ENCODE measurements at places on chromosomes 3 and 15.

- no peak for DNase-seq
These were observed 46.0 kb downstream of the RBM15B start for GRCh38 chr3:51436998-51437639.

DNA sequence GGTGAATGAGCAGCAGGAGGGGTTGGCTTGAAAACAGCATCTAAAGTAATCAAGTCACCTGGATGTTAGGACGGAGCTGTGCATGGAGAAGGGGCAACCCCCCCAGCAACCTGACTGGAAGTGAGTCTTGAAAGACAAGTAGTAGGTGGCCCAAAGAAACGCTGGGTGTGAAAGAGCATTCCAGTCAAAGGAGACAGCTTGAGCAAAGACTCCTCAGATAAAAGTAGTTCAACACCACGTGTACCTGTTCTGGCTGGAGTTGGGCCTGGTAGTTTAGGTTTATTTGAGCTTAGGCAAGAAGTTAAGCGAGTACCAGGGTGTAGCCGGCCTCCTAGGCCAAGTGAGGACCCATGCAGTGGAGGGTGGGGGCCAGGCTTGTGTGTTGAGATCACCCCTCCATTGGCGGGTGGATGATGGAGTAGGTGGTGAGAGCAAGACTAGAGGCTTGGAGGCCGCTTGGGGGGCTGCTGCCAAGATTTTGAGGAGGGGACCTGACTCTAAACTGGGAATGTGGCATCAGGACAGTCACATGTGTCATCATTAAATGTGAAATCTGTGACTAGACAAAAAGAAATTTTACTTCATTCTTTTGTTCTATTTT, 61.3 kb downstream of the ABHD2 start:
- no peak for DNase-seq

DNA sequence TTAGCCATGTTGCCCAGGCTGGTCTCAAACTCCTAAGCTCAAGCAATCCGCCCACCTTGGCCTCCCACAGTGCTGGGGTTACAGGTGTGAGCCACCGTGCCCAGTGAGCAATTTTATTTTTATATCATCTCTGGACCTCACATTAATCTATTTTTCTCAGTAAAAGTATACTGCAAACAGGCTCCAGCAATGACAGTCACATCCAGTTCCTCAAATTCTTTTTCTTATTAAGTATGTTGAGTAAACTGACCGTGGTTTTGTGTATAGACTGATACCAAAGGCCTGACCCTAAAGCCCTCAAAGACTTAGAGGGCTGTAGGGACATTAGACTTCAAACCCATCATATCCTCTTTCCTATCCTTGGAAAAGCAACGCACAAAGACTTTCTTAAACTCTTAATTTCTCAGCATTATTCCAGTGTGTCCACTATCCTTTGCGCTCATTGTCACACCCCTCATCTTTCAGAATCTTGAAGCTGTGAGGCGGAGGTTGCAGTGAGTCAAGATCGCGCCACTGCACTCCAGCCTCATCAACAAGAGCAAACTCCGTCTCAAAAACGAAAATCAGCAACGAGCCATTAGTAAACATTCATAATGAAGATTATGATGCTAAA, 2.0 kb downstream of the NGLY1 start:
- no peak for DNase-seq

- DNase-seq, result no peak
These were observed 2.0 kb downstream of the PRSS50 start for GRCh38 chr3:46715507-46716175.

DNA sequence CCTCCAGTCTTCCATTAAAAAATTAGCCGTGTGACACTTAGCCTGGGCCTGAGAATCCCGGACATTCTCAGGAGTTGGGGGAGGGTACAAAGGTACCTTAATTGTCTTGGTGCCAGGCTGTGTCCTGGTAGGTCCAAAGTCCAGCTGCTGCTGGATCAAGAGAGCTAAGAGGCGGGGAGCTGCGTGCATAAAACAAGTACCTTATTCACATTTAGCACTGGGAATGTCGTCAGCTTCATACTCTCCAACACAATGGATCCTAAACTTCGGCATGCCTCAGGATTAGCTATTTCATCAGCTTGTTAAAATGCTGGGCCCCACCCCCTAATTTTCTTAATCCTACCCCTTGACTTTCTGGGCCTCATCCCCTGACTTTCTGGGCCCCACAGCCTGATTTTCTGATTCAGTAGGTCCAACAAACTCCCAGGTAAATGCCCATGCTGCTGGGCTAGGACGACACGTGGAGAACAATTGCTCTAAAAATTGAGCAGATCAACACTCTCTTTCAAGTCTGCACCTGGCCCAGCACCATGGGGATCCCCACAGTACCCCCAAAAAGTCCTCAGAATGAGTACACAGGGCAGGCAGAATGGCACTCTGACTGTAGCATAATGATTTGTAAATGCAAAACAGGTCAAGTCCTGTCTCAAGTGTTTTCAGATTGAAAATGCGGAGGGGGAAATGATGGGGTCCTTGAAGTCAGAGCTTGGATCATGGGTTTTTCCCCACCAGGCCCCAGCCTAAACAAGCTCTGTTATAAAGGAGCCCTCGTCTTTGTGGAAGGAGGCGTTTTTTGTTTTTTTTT, 5.6 kb upstream of the AEN start:
- no peak for DNase-seq

DNA sequence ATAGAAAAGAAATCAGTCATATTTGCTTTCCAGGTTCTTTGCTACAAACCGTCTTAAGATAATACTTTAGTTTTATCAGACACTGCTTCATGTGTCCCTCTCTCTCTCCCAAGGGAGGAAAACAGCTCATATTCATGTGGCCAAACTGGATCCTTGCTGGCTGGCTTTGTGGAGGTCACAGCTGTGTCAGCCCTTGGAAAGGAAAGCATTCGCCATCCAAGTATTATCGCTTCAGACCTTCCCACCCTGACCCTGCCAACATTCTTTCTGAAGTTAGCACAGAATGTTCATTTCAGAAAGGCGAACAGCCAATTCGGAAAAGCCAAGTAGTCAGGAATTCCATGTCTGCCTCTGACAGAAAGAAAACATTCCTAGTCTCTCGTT, 213.6 kb downstream of the FEZF2 start:
- no peak for DNase-seq

- peak; percentile 5 for DNase-seq
These were observed 124.6 kb downstream of the ARRDC4 start for GRCh38 chr15:98085003-98085639.

DNA sequence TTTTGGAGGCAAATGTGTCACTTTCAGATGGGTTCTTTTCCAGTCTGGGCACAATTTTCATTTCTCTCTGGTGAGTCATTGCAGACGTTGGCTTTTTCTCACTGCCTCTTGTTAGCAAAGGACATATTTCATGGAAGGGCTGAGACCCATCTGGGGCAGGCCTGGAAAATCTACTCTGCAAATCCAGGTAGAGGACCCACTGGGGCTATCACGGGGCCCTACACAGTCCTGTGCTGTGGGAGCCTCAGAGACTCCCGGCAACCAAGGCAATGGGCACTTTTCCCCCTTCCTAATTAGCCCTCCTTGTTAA, 58.0 kb downstream of the HRH1 start:
- no peak for DNase-seq

DNA sequence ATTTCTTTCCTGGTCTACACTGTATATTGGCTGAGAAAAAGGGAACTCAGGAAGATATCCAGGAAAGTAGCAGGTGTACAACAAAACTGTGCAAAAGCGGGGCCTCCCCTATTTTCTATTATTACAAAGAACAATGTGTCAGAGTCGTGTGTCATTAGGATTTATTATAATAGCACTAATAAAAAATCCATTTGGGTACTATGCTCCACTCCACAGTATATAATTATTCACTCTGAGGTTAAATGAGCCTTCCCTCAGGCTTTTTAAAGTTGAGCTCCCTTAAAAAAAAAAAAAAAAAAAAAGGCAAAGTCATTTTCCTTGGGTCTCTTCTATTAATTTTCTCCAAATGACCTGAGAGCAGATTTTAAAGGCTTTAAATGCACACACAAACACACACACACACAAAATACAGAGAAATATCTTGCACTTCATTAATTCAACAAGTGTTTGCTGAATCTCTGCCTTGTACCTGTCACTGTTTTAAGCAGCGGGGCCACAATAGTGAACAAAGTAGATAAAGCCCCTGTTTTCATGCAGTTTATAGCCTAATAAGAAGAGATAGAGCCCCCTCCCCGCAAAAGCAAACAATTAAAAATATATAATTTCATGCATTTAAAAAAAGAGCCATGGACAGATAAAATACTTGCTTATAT, 1.3 kb upstream of the DPP8 start:
- DNase-seq, result no peak

- no peak for DNase-seq
These were observed 13.3 kb upstream of the RBP1 start for GRCh38 chr3:139552632-139553365.

DNA sequence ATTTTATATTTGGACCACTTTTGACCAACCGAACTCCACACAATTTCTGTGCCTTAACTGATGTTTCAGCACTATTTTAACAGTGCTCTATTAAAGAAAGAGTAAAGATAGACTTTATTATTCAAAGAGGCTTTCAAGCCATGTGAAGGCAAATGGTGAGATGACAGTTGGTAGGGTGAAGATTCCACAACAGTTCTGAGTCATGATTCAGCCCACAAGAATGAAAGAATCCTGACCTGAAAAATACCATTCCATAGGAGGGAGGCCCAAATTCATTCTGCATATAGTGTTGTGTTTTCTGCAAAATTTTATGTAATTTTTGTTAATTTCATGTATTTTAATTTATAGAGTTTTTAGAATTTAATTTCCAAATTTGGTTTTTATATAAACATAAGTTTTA, 135.6 kb upstream of the STAC start:
- no peak for DNase-seq

DNA sequence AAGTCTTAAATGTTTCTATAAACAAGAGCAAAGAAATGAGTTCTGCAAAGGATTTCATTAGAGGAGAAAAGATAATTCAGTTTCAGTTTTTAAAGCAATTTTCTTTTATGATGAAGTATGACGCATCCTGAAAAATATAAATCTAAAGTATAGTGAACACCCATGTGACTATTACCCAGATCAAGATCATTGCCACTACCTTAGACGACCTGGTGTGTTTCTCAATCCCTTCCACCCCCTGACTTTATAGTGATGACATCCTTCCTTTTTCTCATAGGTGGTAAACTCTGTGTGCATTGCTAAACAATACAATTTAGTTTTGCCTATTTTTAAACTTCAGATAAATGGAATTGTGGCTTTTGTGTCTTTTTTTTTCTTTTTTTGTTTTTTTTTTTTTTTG, 8.4 kb downstream of the STT3B start:
- DNase-seq, result no peak

- no peak for DNase-seq
These were observed 15.7 kb downstream of the GTPBP8 start for GRCh38 chr3:113006359-113007056.

- DNase-seq, result no peak
These were observed 2.1 kb upstream of the RHO start for GRCh38 chr3:129526121-129526900.

DNA sequence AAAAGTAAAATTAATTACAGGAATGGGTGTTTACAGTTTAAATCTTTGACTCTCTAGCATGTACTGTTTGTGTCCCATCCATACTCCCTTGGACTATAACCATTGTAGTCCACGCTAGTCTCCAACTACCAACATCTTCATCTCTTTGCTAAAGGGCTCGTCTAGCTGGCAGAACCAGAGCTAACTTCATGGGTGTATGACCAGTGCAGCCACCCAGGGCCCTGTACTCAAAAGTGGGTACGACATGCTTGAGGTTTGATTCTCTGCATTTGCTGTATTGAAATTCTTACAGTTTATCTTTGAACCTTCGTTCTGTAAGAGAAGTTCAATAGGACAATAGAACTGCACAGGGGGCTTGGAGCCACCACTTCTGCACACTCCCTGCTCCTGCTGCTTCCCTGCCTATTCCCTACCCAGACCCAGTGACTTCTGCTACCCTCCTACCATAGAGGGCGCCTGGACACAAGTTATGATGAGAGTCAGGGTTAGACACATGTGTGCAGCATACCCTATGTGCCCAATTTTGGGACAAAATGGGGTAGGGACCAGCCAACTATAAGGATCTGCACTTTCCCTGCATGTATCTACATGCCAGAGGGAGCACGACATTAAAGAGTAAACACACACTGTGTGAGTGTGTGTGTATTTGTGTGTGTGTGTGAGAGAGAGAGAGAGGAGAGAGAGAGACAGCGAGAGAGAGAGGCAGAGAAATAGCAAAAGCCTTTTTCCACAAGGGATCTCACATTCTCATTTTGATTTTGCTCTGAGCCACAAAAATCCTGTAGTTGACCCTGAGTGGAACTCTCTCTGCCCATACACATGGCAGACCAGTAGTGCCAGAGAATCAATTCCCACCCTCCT, 59.0 kb upstream of the NECTIN3 start:
- no peak for DNase-seq

GRCh38 chr3:37703626-37704025, 158.1 kb upstream of the CTDSPL start:
- DNase-seq, result no peak

DNA sequence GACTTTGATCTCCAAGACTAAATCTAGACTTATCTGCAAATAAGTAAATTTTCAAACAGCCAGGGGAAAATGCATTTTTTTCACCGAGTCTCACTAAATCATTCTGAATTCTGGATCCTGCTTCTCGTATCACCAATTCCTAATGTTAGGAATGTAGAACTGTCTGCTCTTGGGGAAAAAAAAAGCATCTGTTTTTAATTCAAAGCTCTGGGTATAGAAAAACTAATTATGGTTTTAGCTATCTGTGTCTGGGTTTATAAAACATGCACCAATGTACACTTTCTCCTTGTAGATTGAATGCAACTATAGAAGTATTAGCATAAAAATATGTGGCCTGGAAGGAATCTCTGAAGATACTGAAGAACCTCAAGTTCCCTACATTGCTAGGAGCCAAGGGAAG, 4.8 kb upstream of the CDAN1 start:
- DNase-seq, result no peak

- no peak for DNase-seq
These were observed 31.1 kb downstream of the HCLS1 start for GRCh38 chr3:121629601-121630000.
